ENCODE measurements at places on chromosomes 3 and 15.

- no peak for DNase-seq
Observed at GRCh38 chr15:82587805-82588204, 47.5 kb upstream of the RPS17 start.

DNA sequence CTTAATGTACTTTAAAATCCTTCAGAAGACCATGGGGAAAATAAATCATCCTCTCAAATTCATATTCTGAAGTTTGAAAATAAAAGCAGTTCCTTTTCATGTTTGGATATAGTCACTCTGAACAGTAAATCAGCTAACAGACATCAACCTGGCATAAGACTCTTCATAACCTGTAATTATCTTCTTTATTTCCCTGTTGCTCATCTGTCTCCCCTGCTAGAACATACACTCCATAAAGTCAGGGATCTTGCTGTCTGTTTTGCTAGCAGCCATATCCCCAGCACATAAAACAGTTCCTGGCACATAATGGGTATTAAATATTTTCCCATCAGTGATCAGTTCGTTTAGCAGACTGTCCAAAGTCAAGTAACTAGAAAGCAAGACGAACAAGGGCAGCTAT, 11.2 kb downstream of the VGLL4 start:
- no peak for DNase-seq

- no peak for DNase-seq
Observed at GRCh38 chr15:33296856-33297255, 13.9 kb upstream of the RYR3 start.

DNA sequence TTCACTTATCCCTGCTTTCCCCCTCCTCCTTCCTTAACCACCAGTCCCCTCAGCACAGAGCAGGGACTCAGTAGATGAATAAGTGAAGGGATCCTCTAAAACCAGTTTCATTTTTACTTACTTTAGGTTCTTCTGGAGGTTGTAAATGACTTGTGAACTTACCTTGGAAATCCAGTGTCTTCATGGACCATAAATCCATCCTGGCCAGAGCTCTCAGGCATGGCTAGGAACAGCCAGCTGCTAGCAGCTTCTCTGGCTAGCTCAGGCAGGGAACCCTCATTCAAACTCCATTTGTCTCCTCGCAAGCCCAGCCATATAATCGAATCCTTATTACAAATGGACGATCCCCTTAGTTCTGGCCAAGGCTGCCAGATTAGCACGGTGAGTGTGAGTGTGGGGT, 78.5 kb downstream of the LRTM1 start:
- DNase-seq, result no peak

- DNase-seq, result no peak
Observed at GRCh38 chr3:110569073-110569472, 502.5 kb upstream of the NECTIN3 start.

DNA sequence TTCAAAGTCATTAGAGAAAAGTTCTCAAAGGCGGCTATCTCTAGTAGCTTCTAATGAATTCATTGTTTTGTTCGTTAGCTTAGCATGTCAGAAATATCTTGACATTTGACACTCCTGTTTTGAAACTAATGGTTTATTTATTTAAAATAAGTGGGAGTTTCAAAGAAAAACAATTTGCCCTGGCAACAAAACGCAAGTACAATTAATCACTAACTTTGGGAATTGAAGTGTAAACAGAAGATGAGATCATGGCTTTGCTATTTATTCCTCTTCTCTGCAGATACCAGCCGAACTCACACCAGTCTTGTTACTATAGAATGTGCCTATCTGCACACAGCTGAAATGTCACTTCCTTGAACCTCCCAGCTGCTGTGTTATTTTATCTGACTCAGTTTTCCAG, 27.5 kb downstream of the MASP1 start:
- DNase-seq, result peak; percentile 84

DNA sequence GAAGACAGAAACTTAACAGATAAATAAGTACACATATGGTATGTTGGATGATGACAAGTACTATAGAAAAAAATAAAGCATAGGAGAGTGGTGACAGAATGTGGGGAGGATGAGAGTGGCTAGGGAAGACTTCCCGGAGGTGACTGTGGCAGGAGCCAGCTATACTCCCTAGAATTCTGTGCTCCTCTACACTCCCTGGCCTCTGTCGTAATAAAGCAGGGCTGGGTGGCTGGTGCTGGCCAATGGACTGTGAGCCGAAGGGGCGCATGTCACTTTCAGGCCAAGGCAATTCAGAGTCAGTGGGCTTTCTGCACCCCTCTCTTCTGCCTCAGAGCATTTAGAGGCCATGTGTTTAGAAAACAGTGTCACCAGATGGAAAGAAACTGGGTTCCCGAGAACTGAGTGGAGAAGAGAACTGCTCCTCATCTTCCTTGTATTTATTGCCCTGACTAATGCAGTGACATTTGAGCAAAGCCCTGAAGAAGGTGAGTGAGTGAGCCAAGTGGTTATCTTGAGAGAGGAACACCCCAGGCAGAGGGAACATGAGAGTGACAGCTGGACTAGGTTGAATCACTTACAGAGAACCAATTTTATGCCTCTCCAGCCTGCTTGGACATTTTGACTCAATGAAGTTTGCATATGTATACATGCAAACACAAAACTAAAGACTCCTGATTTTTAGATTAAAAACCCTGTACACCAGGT, 5.2 kb upstream of the VPS8 start:
- no peak for DNase-seq

- no peak for DNase-seq
Observed at GRCh38 chr15:29534378-29534777, 264.8 kb upstream of the NSMCE3 start.

DNA sequence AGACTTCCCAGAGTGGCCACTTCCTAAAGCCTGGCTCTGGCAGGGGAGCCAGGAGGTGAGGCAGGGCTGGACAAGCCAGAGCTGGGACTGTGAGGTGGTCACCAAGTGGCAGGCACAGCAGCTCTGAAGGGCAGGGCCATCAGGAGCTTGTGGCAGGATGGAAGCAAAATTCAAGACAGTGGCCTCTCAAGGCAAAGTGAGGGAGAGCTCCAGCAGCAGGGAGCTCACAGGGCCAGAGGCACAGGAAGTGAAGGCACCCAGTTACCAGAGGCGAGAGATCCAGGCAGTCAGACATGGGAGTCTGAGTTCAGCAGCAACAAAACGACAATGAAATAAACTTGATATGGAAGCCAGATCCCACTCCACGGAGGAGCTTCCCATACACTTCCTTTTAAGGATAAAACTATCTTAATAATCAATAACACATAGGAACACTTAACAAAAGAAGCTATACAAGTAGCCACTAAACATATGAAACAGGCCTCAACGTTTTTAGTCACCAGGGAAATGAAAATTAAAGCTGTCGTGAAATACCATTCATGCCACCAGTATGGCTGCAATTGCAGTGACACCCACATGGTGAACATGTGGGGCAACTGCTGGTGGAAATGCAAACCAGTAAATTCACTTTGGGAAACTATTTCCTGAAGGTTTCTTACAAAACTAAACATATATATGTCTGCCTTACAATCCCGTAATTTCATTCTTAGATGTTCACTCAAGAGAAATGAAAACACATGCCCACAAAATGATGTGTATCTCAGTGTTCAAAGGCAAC, 35.4 kb upstream of the TMEM158 start:
- DNase-seq, result peak; percentile 9

DNA sequence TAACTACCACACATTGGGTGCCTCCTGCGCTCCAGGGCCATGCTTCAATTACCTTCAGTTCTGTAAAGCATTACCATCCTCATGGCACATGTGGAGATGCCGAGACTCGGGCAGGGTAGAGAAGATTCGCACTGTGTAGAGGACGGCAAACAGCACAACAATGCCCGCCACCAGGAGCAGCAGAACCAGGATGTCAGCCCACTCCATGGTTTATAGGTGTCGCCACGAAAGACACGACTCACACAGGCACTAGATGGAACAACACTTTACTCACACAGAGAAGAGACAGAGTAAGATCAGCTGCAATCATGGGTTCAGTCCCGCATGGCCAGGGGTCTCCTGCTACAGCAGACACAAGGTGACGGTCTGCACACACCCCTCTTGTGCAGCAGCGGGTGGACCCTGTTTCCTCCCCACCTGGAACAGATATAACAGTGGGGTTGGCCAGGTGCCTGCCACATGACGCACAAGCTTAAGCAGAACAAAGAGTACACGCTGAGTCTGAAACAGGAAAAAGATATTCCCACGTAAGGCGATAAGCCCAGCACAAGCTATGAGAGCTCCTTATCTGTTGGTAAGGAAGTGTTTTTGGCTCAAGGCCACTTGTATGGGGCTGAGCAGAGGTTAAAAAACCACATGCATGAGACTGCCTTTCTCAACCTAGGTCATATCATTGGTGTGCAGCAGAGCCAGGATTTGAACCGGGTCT, 2.5 kb upstream of the TBC1D21 start:
- peak; percentile 22 for DNase-seq

GRCh38 chr3:55597641-55598040, 110.5 kb upstream of the WNT5A start:
- no peak for DNase-seq

GRCh38 chr3:179958143-179958542, 78.6 kb downstream of the PEX5L start:
- DNase-seq, result no peak

- no peak for DNase-seq
Observed at GRCh38 chr3:114231616-114232015, 5.8 kb downstream of the ZNF80 start.

GRCh38 chr15:79858469-79858868, 38.3 kb downstream of the MTHFS start:
- DNase-seq, result peak; percentile 10

DNA sequence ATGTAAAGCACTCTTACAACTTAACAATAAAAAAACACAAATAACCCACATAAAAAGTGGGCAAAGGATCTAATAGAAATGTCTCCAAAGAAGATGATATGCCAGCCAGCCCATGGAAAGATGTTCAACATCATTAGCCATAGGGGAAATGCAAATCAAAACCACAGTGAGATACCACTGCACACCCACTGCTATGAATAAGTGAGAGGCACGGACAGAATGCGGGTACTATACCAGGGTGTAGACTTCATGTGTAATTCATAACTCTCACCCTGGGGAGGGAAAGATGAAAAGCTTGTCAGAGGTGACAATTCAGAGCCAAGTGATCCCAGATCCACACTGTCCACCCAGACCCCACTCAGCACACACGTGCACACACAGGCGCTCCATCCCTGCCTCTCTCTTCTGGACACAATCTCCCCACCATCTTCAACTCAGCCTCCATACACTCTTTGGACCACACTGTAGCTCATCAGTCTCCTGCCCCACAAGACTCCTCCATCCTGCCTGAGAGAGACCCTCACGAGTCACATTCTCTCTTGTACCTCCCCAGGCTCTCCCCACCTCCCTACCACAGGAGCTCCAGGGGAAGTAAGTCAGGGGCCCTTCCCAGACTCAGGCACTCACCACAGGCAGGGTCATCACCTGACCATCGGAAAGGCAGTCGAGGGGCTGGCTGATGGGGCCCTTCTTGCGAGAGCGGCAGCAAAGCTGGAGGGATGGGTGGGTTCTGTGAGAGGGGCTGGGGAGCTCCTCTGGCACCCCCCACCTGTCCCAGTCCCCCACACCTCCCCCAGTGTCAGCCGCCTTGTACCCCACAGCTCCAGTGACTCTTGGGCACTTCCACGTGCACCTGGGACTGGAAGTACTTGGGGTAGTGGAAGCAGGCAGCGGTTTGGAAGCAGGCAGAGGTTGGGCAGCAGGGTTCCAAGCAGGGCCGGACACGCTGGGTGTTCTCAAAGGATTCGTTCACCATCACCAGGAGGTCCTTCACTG, 21.3 kb downstream of the PLA2G4E start:
- no peak for DNase-seq

DNA sequence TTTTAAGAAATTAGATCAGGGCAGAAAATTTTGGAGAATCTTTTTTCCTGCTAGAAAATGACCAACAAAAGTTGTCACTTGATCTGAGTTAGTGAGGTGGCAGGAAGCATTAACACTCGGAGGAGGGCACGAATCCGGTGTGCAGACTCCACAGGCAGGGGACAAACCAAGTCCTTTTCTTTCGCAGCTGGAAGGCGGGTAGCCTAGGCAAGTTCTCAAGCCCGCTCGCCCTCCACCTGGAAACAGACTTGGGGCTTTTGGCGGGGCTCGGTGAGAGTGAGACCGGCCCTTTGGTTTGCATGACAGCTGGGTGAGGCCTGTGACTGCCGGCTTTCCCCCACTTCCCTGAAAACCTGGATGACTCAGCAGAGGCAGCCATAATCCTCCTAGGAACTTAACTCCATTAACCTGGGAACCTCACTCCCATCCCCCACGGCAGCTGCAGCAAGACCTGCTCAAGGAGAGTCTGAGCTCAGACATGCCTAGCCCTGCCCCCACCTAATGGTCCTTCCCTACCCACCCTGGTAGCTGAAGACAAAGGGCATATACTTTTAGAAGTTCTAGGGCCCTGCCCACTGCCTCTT, 134.8 kb downstream of the MFSD1 start:
- DNase-seq, result no peak

DNA sequence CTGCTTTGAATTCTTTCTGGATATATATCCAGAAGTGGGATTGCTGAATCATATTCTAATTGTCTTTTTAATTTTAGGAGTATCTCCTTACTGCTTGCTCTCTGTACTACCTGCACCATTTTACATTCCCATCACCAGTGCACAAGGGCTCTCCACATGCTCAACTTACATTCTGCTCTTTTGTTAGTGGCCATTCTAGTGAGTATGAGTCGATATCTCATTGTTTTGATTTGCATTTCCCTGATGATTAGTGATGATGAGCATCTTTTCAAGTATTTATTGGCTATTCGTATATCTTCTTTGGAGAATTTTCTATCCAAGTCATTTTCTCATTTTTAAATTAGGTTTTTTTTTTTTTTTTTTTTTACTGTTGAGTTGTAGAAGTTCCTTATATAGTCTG, 29.5 kb downstream of the PFN2 start:
- DNase-seq, result peak; percentile 29

- no peak for DNase-seq
Observed at GRCh38 chr3:126147932-126148683, 32.3 kb downstream of the ALDH1L1 start.

DNA sequence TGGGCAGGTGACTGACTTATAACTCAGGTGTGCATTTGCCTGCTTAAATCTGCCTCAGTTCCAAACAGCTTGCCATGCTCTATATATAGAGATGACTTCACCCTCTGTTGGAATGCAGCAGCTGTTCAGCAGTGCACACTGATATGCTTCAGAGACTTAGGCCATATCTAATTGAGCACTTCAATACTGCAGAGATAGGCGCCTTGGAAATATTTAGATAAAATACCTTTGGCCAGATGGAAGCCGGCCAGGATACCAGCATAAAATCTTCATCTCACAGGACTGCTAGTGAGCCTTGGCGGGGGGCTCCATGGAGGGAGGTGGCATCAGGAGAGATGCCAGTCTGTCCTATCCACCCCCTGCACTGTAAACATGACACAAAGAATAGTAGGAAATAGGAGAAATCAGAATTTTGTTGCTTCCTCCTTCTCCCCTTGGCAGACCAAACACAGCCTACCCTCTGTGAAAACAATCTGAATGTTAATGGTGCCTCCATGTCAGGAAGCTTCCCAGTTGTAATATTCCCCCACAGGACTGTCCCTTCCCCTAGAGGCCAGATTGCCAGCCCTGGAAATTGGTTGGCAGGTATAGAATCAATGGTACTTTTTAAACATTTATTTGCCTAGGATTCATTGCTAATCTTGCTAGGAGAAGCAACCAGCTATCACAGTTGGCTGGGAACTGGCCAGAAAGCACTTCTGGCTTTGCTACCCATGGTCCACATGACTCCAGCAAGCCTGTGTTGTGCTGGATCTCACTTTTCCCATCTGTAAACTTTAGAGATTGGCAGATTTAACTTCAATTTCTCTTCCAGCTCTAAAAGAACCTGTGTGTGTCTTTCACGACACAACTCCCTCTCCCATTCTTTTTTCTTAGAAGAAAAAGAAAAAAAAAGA, 215.5 kb upstream of the KCNMB2 start:
- DNase-seq, result peak; percentile 52

Data from fibroblast of skin of right quadriceps (primary cell).